ENCODE measurements at places on chromosomes 5 and 9. TPM values are rescaled to one million over a fixed set of nuclear protein-coding genes. Genes with fewer than 3 reads are reported as not detected.

- H3K27ac ChIP-seq: no peak overlapping the region
- no peak overlapping the region for H3K4me3 ChIP-seq
- DNase-seq: no peak
- H3K36me3 ChIP-seq: no peaks in the 10 kb centered on the region
- H3K27me3 ChIP-seq: peaks cover 7% of the 10 kb centered on the region
- H3K4me1 ChIP-seq: peaks cover 2% of the 10 kb centered on the region
These were observed 13.3 kb upstream of the GADD45G start for GRCh38 chr9:89591274-89592212.

DNA sequence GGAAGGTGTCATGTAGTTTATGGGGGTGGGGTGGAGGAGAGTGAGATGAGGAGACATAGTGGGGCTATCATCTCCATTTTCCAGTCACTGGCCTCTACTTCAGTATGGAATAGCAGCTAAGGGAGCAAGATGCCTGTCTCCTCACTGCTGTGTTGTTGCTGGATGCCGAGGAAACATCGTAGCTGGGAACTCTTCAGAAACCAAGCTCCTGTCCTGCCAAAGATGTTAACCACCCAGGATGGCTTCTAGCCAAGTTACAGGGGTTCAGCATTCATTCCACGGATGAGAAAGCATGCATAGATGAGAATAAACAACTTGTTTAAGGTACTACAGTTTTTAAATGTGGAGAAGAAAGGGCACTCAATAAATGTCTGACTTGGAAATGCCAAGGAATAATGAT, 226.5 kb downstream of the ASTN2 start:
- no peaks in the 10 kb centered on the region for H3K4me1 ChIP-seq
- no peak overlapping the region for H3K4me3 ChIP-seq
- no peaks in the 10 kb centered on the region for H3K36me3 ChIP-seq
- H3K27ac ChIP-seq: no peak overlapping the region

GRCh38 chr9:127166651-127167524, 44.5 kb upstream of the ANGPTL2 start:
- no peak overlapping the region for H3K4me3 ChIP-seq
- peaks cover 9% of the 10 kb centered on the region for H3K4me1 ChIP-seq
- no peak for DNase-seq
- H3K36me3 ChIP-seq: peaks cover 2% of the 10 kb centered on the region
- H3K27me3 ChIP-seq: no peaks in the 10 kb centered on the region

DNA sequence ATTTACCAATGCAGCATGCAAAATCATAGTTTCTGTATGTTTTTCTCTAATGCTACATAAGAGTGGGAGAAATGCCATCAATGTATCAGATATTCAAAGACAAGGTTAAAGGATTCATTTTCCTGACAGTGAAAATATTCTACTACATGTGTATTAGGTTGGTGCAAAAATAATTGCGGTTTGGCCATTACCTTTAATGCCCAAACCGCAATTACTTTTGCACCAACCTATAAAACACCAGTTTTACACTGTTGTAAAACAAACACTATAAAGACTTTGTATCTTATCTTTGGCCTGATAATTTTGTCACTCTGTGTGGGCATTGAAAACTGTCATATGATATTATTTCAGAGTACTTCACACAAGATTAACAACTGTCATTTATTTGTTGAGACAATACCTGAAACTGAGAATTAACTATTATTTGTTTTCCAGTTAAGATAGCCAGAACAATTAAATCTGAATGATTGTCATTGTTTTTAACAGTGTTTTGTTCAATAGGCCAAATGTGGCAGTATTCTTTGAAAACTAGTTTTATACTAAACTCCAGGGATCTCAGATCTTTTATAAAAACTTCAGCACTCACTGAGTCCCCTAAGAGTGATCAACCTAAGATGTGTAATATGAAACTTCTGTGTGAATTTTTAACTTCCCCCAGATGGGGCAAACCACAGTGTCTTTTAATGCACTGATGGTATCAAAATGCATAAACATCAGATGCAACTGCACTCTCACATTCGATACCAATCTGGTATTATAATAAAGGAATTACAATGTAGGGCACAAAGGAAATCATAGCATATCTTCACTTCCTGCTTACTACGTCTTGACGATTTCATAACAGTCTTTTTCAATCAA, 53.8 kb upstream of the FBN2 start:
- DNase-seq: no peak
- H3K27ac ChIP-seq: no peak overlapping the region
- no peaks in the 10 kb centered on the region for H3K4me1 ChIP-seq
- no peak overlapping the region for H3K4me3 ChIP-seq
- no peaks in the 10 kb centered on the region for H3K36me3 ChIP-seq
- no peaks in the 10 kb centered on the region for H3K27me3 ChIP-seq

Gene GEMIN5
- total RNA-seq: 41.9 TPM

GRCh38 chr9:18106006-18106560, 367.9 kb upstream of the ADAMTSL1 start:
- no peak overlapping the region for H3K4me3 ChIP-seq
- DNase-seq: no peak
- H3K27ac ChIP-seq: no peak overlapping the region

GRCh38 chr5:42583322-42583721, 160.1 kb downstream of the GHR start:
- H3K27ac ChIP-seq: no peak overlapping the region
- H3K36me3 ChIP-seq: no peaks in the 10 kb centered on the region
- H3K4me3 ChIP-seq: no peak overlapping the region
- DNase-seq: no peak
- peaks cover 18% of the 10 kb centered on the region for H3K27me3 ChIP-seq
- no peaks in the 10 kb centered on the region for H3K4me1 ChIP-seq

Gene ACSL6
- 5.8 TPM for total RNA-seq

GRCh38 chr5:108061941-108062340, 320.0 kb downstream of the FBXL17 start:
- DNase-seq: no peak
- H3K4me1 ChIP-seq: peaks cover 2% of the 10 kb centered on the region
- no peak overlapping the region for H3K27ac ChIP-seq
- no peak overlapping the region for H3K4me3 ChIP-seq

Gene TLX3
- total RNA-seq: not detected

DNA sequence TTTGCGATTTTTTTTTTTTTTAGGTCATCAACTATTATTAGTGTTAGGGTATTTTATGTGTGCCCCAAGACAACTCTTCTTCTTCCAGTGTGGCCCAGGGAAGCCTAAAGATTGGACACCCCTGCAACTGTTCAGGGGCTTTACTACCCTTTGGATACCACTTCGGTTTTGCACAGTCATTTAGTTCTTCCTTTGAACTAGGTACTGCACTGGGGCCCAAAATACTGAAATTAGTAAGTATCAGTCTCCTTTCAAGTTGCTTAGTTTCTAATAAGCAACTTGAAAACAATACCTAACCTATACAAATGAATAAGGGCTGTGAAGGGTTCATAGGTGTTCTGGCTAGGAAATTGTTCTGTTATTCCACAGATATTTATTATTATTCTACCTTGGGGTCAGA, 45.3 kb downstream of the CWC27 start:
- no peaks in the 10 kb centered on the region for H3K27me3 ChIP-seq
- H3K36me3 ChIP-seq: peaks cover 2% of the 10 kb centered on the region
- H3K4me3 ChIP-seq: no peak overlapping the region
- no peak overlapping the region for H3K27ac ChIP-seq
- H3K4me1 ChIP-seq: peaks cover 5% of the 10 kb centered on the region
- DNase-seq: no peak

- peak overlapping the region; percentile 99 for H3K27ac ChIP-seq
These were observed 18.6 kb downstream of the FGD3 start for GRCh38 chr9:92965759-92966517.

GRCh38 chr9:128323212-128323730, 632 bp downstream of the COQ4 start:
- H3K36me3 ChIP-seq: peaks cover 11% of the 10 kb centered on the region
- H3K4me1 ChIP-seq: peaks cover 19% of the 10 kb centered on the region
- H3K4me3 ChIP-seq: peak overlapping the region; percentile 95
- H3K27ac ChIP-seq: peak overlapping the region; percentile 98
- no peak for DNase-seq

DNA sequence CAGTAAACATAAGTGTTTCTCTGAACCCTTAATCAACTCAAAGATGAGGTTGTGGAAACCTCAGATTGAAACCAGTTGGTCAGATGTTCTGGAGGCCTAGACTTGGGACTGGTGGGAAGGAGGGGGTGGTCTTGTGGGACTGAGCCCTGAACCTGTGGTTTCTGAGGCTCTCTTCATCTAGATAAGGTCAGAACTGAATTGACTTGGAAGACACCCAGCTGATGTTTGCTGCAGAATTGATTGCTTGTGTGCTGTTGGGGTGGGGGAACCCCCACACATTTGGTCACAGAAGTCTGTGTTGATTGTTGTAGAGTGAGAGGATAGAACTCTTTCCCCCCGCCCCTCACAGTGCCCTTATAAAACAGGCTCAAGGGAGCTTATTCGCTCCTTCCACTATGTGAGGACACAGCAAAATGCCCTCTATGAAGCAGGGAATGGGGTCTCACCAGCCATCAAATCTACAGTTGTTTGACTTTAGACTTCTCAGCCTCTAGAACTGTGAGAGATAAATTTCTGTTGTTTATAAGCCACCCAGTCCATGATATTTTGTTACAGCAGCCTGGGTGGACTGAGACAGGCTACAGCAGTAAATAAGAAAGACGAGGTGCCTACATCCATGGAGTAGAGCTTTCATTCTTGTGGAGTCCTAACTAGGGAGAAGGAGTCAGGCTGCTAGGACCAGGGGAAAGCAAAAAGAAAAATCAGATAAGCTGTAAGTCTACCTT, 25.7 kb upstream of the UGCG start:
- H3K4me1 ChIP-seq: peaks cover 14% of the 10 kb centered on the region
- H3K27ac ChIP-seq: no peak overlapping the region
- peak overlapping the region; percentile 8 for H3K4me3 ChIP-seq
- peak; percentile 23 for DNase-seq
- peaks cover 4% of the 10 kb centered on the region for H3K27me3 ChIP-seq

GRCh38 chr9:2229109-2229721, 214.1 kb downstream of the SMARCA2 start:
- H3K4me1 ChIP-seq: peaks cover 2% of the 10 kb centered on the region
- no peak for DNase-seq
- H3K27ac ChIP-seq: no peak overlapping the region
- H3K4me3 ChIP-seq: no peak overlapping the region

Gene GDA
- not detected for total RNA-seq

DNA sequence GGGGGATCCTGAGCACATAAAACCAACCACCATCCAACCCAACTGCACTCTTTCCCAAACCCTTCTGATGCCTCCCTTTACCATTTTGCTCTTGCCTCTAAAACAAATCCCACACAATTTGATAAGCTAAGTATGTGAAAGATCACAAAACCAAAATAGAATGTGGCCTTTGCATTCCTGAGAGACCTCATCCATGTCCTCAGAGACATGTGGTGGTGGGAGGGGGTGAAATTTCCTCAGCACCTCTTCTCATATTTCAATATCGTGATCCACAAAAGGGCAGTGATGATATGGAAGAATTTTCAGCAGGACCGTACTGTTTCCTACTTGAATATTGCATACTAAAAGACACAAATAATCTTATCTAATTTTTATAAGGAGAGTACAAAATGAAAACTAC, 423.3 kb downstream of the TLE1 start:
- peaks cover 3% of the 10 kb centered on the region for H3K27me3 ChIP-seq
- DNase-seq: no peak
- no peaks in the 10 kb centered on the region for H3K36me3 ChIP-seq
- H3K27ac ChIP-seq: no peak overlapping the region
- no peaks in the 10 kb centered on the region for H3K4me1 ChIP-seq

DNA sequence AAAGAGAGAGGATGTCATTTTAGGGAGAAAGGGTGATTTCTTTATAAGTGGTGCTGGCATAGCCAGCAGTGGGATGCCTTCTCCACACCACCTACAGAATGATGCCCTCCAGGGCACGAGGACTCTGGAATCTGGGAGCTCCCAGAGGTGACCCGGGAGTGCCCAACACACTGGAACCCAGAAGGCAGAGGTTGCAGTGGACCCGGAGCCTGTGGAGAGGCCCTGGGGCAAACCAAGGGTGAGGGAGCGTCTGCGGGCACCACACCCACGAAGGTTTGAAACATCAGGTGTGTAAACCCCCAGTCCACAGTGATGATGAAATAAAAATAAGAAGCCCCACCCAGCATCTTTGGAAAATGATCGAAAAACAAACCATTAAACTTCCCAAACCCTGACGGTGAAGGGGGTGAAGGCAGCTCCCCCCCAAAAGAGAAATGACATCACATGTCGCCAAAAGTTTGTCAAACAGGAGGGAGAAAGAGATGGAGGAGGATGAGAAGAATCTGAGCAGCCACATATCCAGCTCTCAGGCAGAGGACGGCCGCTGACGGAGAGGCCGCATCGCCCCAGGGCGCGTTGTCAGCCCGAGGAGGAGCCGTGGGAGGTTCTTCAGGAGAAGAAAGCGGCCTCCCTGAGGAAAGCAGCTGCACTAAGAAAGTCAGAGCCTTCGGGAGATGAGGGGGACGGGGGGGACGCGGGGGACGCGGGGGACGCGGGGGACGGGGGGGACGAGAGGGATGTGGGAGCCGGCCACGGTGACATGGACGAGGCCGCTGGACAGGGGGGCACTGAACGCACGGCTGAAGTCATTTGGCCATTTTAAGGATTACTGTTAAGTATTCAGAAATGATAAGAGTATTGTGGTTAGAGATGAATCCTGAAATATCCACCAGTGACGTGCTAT, 43.1 kb upstream of the NSMF start:
- DNase-seq: no peak
- no peak overlapping the region for H3K4me3 ChIP-seq
- H3K4me1 ChIP-seq: no peaks in the 10 kb centered on the region
- H3K27ac ChIP-seq: peak overlapping the region; percentile 20
- H3K36me3 ChIP-seq: peaks cover 7% of the 10 kb centered on the region

DNA sequence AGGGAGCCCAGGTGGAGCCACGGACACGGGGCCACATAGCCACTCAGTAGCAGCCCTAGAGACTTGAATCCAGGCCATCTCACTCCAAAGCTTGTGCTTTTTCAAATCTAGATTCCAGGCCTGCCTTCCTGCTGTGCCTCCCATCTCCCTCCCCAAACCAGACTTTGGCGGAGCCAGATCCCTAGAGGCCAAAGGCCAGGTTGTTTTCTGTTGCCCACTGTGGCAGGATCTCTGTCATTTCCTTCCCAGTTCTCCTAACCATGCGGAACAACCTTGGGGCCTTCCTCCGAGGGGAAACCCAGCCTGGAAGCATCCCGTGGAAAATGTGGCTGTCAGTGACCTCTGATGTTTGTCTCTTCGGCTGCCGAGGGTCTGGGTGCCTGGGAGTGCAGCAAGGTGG, 16.4 kb upstream of the RPS14 start:
- no peak overlapping the region for H3K27ac ChIP-seq
- H3K4me3 ChIP-seq: no peak overlapping the region
- no peaks in the 10 kb centered on the region for H3K27me3 ChIP-seq
- no peak for DNase-seq

Gene SHC3
- not detected for total RNA-seq

GRCh38 chr9:123469282-123469681, 113.3 kb downstream of the CRB2 start:
- no peak overlapping the region for H3K4me3 ChIP-seq
- no peak for DNase-seq
- H3K4me1 ChIP-seq: no peaks in the 10 kb centered on the region

Gene PBX3
- 14.9 TPM for total RNA-seq

DNA sequence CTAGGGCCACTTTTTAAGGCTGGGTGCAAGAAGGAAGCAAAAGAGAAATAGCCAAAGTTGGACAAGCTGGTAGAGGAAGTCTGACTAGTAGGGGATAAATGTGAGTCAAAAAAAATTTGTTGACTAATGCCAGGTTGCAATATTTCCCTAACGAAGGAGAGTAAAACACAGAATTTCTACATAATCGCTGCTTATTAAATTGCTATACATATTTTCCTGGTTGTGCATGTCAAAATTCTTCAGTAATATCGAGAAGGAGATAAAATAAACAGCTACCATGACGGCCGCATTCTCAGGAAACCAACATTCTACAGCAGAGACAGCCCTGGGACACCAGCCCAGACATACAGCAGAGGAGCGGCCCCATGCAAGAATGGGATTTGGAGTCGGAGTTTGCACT, 148.3 kb downstream of the ESM1 start:
- peaks cover 30% of the 10 kb centered on the region for H3K4me1 ChIP-seq
- no peak overlapping the region for H3K27ac ChIP-seq
- no peak for DNase-seq
- H3K4me3 ChIP-seq: no peak overlapping the region

All from activated naive CD8-positive, alpha-beta T cell treated with anti-CD3 and anti-CD28 coated beads for 36 hours (primary cell).